ENCODE measurements at places on chromosomes 12 and 14. TPM values are rescaled to one million over a fixed set of nuclear protein-coding genes. Genes with fewer than 3 reads are reported as not detected.
A peak's percentile ranks its signal among the peaks of the same experiment; 100 is the strongest.

DNA sequence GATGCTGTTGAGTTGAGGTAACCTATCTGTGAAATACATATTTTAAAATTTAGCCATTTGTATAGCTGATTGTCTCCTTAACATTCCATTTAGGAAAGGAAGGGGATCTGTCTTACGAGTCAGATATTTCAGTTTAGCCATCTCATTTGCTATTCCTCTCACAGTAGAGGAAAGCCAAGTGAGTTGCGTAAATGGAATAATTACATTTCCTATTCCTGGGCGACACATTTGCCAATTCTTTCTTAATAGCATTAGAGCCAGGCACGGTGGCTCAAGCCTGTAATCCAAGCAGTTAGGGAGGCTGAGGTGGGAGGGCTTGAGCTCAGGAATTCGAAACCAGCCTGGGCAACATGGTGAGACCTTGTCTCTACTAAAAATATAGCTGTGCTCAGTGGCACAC, 116.3 kb downstream of the TMX1 start:
- H3K27ac ChIP-seq, result no peak overlapping the region
- no peaks in the 10 kb centered on the region for H3K4me1 ChIP-seq
- H3K36me3 ChIP-seq, result no peaks in the 10 kb centered on the region

DNA sequence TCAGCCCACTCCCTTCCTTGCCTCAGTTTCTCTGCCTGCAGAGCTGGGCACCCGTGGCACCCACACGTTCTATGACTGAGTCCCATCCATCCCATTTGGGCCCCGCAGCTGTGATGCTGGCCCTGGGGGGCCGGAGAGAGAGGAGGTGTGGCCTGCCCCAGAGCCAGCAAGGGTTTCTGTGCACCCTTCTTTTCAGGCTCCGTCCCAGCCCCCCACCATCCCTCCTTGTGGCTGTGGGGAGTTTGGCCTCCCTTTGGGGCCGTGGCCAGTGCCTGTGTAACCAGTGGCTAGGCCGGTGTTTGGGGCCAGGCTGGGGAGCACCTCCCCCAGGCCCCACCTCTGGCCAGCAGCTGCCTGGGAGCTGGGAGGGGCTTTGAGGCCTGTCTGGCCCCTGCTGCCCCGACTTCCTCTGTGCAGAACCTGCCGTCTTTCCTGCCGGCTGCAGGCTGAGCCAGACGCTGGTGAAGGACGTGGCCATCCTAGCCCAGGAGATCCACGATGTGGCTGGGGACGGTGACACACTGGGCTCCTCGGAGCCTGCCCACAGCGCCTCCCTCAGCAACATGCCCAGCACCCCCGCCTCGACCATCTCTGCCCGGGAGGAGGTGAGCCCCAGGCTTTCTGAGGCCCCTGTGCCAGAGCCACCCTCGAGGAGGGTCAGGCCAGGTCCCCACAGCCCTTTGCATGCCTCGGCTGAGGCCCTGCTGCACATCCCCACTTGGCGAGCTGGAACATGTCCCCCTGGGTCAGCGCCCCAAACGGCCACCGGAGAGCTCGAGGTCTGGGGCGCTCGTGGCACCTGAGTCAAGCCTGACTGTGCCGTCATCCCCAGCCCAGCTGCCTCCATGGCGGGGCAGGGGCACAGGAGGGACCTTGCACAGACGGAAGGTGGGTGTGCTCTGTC, 27.7 kb downstream of the CEP170B start:
- no peak overlapping the region for H3K4me3 ChIP-seq
- H3K27ac ChIP-seq, result no peak overlapping the region
- DNase-seq, result no peak
- H3K27me3 ChIP-seq, result no peaks in the 10 kb centered on the region
- peaks cover 5% of the 10 kb centered on the region for H3K4me1 ChIP-seq
- H3K36me3 ChIP-seq, result no peaks in the 10 kb centered on the region

DNA sequence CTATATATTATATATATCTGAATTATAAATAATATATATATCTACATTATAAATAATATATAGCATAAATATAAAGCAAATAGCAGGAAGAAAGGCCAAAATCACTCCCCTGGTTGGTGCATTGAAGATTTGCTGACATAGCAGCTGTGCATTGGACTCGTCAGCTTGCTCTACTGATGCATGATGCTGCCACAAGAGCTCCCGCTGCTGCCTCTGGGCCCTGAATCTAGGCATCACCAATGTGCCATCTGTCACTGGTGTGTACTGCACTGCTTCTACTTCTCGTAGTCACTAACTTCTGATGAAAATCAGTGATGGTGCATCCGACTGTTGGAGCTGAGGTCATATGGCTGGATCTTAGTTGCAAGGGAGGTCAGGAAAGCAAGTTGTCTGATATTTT, 205.0 kb downstream of the ADAMTS20 start:
- no peak for DNase-seq
- no peak overlapping the region for H3K4me3 ChIP-seq
- H3K27ac ChIP-seq, result no peak overlapping the region
- H3K27me3 ChIP-seq, result no peaks in the 10 kb centered on the region

DNA sequence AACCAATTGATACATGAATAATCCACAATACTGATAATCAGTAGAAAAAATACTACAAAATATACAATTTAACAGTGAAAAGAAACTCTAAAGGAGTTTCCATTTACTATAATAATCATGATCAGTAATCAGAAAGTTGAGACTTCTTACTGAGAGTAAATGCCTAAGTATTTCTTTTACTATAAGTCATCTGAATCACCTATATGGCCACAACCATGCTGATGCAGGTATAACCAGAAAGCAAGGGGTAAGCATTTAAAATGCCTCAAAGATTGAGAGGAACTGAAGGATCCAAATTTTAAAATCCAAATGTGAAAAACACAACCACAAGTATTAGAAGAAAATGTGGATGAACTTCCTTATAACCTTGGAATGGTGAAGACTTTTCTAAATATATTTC, 23.4 kb downstream of the CDK17 start:
- no peaks in the 10 kb centered on the region for H3K36me3 ChIP-seq
- no peak overlapping the region for H3K4me3 ChIP-seq
- no peak overlapping the region for H3K27ac ChIP-seq
- H3K4me1 ChIP-seq, result no peaks in the 10 kb centered on the region

DNA sequence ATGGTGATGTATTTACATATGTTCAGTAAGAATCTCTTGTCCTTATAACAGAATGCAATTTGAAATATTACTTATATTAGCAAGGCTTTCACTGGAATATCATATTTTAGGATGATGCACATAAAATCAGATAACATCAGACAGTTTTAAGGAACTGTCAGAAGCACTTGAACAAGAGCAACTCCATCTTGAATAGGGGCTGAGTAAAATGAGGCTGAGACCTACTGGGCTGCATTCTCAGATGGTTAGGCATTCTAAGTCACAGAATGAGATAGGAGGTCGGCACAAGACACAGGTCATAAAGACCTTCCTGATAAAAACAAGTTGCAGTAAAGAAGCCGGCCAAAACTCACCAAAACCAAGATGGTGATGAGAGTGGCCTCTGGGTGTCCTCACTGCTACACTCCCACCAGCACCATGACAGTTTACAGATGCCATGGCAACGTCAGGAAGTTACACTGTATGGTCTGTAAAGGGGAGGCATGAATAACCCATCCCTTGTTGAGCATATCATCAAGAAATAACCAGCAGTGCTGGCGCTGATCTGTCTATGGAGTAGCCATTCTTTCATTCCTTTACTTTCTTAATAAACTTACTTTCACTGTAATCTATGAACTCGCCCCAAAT, 27.6 kb upstream of the ETV6 start:
- DNase-seq, result no peak
- H3K27me3 ChIP-seq, result no peaks in the 10 kb centered on the region
- H3K27ac ChIP-seq, result no peak overlapping the region
- H3K4me3 ChIP-seq, result no peak overlapping the region

DNA sequence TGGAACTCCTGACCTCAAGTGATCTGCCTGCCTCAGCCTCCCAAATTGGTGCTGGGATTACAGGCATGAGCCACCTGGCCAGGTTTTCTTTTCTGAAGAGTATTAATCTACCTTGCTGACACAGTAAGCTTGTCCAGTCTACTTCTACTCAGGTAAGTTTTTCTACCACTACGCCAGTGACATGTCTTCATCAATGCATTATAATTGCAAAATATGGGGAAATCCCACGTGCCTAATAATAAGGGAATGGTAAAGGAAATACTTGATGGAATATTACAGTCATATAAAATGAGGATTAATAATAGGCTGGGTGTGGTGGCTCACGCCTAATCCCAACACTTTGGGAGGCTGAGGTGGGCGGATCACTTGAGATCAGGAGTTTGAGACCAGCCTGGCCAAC, 62.3 kb downstream of the RAB35 start:
- no peak overlapping the region for H3K27ac ChIP-seq
- H3K4me3 ChIP-seq, result no peak overlapping the region
- DNase-seq, result no peak
- no peaks in the 10 kb centered on the region for H3K4me1 ChIP-seq
- H3K27me3 ChIP-seq, result no peaks in the 10 kb centered on the region

- no peaks in the 10 kb centered on the region for H3K4me1 ChIP-seq
- no peak overlapping the region for H3K4me3 ChIP-seq
- no peak for DNase-seq
- H3K27ac ChIP-seq, result no peak overlapping the region
Observed at GRCh38 chr14:58671436-58671835, 33.7 kb downstream of the DACT1 start.

DNA sequence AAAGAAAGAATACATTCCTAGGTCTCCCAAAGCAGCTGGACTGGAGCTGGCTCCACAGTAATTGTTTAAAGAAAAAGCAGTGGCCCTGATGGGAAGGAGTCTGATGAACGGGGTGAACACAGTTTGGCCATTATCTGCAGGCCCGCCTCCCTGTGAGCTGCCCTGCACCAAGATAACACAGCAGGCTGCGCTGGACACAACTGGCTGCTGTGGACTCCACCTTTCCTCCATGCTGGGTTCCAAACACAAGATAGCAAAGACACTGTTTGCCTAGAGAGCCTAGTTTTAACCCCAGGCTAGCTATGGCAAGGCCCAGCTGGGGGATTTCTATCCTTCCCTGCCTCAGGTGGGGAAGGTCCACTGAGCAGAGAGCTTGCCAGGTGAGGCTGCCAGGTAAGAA, 34.6 kb downstream of the ZFP36L1 start:
- no peaks in the 10 kb centered on the region for H3K36me3 ChIP-seq
- peak overlapping the region; percentile 43 for H3K27ac ChIP-seq
- peak; percentile 67 for DNase-seq
- H3K27me3 ChIP-seq, result no peaks in the 10 kb centered on the region

DNA sequence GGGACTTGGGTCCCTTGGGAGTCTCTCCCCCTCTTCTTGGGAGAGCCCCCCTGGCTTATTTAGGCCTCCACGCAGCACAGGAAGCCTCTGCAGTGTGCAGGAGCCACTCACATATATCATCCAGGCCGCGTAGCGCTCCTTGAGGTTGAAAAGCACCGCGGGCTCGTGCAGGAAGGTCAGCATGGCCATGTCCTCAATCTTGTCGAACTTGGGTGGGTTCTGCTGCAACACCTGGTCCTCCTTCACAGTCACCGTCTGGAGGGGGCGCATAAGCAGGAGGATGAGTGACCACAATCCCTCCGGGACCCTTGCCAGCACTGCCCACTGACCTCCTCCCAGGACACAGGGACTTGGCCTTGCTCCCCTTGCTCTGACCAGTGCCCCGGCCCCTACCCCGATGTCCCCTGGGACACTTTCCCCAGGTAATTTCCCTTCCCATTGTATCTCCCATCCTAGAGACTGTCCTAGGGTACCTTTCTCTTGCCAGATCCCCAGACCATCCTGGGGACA, 2.5 kb downstream of the MYH6 start:
- H3K27ac ChIP-seq, result no peak overlapping the region
- H3K4me3 ChIP-seq, result no peak overlapping the region
- no peaks in the 10 kb centered on the region for H3K4me1 ChIP-seq
- DNase-seq, result no peak
- peaks cover 5% of the 10 kb centered on the region for H3K27me3 ChIP-seq

- H3K27me3 ChIP-seq, result no peaks in the 10 kb centered on the region
- no peak overlapping the region for H3K4me3 ChIP-seq
- H3K27ac ChIP-seq, result no peak overlapping the region
- H3K36me3 ChIP-seq, result no peaks in the 10 kb centered on the region
- DNase-seq, result no peak
Observed at GRCh38 chr14:70097576-70098249, 91.0 kb downstream of the SLC8A3 start.

- DNase-seq, result no peak
- H3K36me3 ChIP-seq, result no peaks in the 10 kb centered on the region
- H3K4me1 ChIP-seq, result peaks cover 4% of the 10 kb centered on the region
- H3K27me3 ChIP-seq, result no peaks in the 10 kb centered on the region
Observed at GRCh38 chr12:25056011-25056410, 107.1 kb upstream of the BCAT1 start.

DNA sequence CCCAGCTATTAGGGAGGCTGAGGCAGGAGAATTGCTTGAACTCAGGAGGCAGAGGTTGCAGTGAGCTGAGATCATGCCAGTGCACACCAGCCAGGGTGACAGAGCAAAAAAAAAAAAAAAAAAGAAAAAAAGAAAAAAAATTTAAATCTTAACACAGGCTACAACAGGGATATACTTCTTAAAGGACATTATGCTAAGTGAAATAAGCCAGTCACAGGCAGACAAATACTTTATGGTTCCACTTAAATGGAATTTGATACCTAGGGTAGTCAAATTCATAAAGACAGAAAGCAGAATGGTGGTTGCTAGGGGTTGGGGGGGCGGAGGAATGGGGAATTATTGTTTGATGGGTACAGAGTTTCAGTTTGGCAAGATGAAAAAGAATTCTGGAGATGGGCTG, 14.8 kb upstream of the PPTC7 start:
- no peak for DNase-seq
- H3K27ac ChIP-seq, result no peak overlapping the region
- H3K4me1 ChIP-seq, result no peaks in the 10 kb centered on the region
- H3K27me3 ChIP-seq, result no peaks in the 10 kb centered on the region
- no peak overlapping the region for H3K4me3 ChIP-seq
- no peaks in the 10 kb centered on the region for H3K36me3 ChIP-seq

GRCh38 chr14:52740751-52741150, 10.8 kb downstream of the STYX start:
- no peaks in the 10 kb centered on the region for H3K27me3 ChIP-seq
- no peak for DNase-seq
- H3K27ac ChIP-seq, result no peak overlapping the region

GRCh38 chr14:70879448-70879847, 27.8 kb upstream of the PCNX1 start:
- no peaks in the 10 kb centered on the region for H3K36me3 ChIP-seq
- no peaks in the 10 kb centered on the region for H3K4me1 ChIP-seq
- no peak overlapping the region for H3K4me3 ChIP-seq
- H3K27ac ChIP-seq, result no peak overlapping the region

DNA sequence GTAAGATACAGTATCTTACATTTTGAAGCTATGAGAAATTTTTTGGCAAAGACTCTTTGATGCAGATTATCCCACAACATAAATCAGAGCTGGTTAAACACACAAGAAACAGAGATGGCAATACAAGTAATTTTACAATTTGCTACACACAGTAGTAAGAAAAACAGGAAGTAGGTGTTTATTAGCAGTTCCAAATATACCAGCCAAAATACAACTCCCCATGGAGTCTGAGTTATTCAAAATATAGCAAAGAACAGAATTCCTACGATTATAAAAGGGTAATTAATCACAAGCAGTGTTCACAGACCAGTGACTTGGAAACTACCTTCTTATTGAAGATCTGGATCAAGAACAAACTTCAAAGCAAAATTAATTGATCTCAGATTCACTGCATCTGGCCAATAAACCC, 83.9 kb downstream of the BMP4 start:
- no peaks in the 10 kb centered on the region for H3K27me3 ChIP-seq
- no peak for DNase-seq
- H3K36me3 ChIP-seq, result no peaks in the 10 kb centered on the region
- H3K4me3 ChIP-seq, result no peak overlapping the region
- H3K4me1 ChIP-seq, result no peaks in the 10 kb centered on the region

The GDF3 gene
- not detected for total RNA-seq

The ADAMTS20 gene
- total RNA-seq, result 0.05 TPM

The REP15 gene
- total RNA-seq, result 1.1 TPM

The AGAP2 gene
- 1.7 TPM for total RNA-seq

The LMNTD1 gene
- not detected for total RNA-seq

The OASL gene
- 0.89 TPM for total RNA-seq

The KLHL42 gene
- 8.8 TPM for total RNA-seq

Data from liver (tissue), 10 donors.